Neuronal stem cell (in vitro differentiated cells): ENCODE measurements at places on chromosomes 1 and 21.
A peak's percentile ranks its signal among the peaks of the same experiment; 100 is the strongest.

DNA sequence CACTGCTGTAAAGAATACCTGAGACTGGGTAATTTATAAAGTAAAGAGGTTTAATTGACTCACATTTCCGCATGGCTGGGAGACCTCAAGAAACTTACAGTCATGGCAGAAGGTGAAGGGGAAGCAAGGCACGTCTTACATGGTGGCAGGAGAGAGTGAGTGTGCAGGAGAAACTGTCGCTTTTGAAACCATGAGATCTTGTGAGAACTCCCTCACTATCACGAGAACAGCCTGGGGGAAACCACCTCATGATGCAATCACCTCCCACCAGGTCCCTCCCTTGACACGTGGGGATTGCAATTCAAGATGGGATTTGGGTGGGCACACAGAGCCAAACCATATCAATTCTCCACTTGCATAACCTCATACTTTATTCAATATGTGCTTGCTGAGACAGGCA is 76.6 kb downstream of the GIPC2 start:
- no peak for DNase-seq

- DNase-seq, result no peak
These were observed 126.2 kb upstream of the DAB1 start for GRCh38 chr1:57550092-57550491.

DNA sequence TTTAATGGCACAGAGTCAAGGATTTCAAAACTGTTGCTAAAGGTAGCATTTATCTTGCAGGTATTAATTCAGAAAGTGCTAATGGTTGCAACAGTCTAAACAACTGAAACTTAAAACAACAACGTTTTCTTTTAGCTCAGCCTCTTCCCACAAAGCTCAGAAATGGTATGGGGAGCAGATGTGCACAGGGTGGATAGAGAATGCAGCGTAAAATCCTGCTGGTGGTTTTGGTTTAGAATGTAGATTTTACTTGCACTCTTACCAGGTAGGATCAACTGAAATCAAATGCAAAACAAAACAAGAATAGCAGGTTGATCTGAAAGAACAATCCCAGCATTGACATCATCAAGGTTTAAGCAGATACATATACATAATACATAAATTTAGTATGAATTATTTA is 3.8 kb upstream of the LRRC8C start:
- DNase-seq, result no peak

GRCh38 chr1:155773221-155773620 is 83.8 kb downstream of the GON4L start:
- DNase-seq, result no peak

GRCh38 chr1:6795203-6795602 is 9.9 kb downstream of the CAMTA1 start:
- no peak for DNase-seq

GRCh38 chr1:47927165-47927564 is 70.0 kb downstream of the TRABD2B start:
- DNase-seq, result no peak

DNA sequence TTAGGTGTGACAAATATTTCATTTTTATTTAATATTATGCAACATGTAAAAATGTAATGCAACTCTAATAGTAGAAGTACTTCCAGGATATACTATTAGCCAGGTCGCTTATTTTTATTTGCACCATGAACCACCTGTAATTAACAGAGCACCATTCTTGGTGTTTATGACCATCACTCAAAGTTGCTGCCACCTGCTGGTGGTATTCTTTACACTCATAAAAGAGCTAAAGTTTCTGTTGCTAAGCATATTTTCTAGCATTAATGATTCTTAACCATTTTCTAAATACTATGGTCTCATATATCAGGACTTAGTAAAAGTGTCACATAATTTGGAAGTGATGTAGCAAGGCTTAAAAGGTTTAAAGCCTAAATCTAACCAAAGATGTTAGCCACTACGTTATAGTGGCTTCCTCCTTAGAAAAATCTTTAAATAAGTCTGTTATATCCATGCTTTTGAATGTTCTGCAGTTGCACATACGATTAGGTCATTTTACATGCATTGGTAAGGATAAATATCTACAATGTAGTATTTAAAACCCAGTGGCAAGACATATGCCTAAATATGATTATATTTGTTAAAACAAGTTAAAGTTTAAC is 244.5 kb downstream of the NEGR1 start:
- DNase-seq, result peak; percentile 20

- DNase-seq, result no peak
These were observed 27.5 kb upstream of the COL9A2 start for GRCh38 chr1:40344597-40344996.

GRCh38 chr21:44442266-44443125 is 12.8 kb upstream of the LRRC3 start:
- DNase-seq, result no peak

DNA sequence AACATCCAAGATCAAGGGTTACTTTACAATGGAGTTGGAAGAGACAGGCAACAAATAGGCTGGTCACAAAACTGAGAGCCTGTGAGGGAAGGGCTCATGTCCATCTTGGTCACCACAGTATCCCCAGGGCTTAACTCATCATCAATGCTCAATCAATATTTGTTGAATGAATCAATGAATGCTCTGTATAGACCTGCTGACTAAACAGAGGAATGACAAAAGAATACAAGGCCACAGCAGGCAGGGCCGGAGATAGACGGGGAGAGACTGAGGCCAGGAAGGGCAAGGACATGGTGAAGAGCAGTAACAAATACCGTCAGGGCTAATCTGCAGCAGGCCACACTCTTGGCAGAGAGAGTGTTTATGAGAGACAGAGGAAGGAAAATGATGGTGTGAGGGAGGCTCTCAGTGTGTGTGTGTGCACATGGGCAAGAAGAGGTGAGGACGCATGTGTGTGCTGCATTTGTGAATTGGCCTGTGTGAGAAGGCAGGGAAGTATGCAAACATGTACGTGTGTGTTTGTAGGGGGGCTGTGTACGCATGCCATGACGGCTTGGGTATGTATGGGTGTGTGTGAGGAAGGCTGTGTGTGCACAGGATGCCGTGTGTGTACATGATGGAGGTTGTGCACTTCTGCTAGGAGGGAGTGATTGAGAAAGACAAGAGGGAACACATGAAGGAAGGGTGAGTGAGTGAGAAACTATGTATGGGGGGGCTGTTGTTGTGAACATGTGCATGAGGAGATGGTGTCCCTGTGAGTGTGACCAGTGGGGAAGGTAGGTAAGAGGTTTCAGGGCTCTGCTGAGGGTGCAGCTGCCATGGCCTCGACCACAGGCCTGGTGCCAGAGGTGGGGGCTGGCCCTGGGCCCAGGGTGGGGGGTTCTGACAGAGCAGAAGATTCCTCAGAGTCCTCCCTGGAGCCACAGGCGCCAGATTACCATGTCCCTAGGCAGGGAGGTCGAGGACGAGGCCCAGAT is 15.4 kb downstream of the AHDC1 start:
- DNase-seq, result no peak

DNA sequence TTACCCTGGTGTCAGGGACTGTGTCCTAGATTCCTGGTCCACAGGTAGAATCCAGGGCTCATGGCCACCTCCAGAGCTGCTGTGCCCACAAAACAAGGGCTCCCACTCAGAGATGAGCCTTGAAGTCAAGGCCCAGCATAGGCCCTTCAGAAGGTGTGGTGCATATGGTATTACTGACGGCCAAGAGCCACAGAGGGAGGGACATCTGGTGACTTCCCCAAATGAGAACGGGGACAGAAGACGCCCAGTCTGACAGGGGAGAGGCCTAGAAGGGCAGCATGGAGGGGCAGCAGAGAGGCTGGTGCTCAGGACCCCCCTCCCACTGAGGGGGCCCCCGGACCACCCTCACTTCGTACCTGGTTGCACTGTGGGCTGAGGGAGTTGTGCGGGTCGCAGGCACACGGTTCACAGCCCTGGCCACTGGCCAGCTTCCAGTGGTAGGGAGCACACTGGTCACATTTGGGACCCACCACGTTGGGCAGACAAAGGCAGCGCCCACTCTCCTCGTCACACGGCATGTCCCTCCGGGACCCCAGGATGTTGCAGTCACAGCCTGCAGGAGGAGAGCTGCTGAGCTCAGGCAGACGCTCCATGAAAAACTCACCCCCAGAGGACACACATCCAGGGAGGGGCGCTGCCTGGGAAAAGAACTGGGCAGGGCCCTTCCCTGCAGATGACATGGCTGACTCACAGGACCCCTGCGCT is 25.0 kb downstream of the LAMB3 start:
- no peak for DNase-seq

DNA sequence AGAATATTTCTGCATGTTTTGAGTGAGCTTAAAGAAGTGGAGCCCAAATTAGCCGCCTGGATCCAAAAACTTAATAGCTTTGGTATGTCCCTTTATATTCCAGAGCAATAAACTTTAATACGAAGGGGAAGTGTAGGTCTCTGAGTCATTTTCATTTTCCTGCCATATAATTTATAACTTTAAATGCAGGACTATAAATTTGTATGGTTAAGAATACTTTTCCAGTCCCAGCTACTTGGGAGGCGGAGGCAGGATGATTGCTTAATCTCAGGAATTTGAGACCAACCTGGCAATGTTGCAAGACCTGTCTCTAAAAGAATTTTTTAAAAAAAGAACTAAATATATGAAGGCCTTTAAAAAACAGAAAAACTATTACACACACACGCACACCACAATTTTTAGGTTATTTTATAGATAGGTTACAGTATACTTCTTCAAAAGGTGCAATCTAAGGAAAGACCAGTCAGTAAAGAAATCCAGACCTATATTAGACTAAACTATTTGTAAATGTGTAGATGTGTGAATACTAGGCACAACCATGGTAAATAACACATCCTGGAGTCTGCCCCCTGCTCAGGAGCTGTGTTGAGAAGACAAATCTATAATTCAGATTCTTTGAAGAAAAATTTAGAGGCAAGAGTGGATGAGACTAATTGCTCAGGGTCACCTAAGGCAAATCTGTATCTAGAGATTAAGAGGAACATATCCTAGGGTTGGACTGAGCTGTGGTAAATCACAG is 80.3 kb downstream of the TTC3 start:
- no peak for DNase-seq

DNA sequence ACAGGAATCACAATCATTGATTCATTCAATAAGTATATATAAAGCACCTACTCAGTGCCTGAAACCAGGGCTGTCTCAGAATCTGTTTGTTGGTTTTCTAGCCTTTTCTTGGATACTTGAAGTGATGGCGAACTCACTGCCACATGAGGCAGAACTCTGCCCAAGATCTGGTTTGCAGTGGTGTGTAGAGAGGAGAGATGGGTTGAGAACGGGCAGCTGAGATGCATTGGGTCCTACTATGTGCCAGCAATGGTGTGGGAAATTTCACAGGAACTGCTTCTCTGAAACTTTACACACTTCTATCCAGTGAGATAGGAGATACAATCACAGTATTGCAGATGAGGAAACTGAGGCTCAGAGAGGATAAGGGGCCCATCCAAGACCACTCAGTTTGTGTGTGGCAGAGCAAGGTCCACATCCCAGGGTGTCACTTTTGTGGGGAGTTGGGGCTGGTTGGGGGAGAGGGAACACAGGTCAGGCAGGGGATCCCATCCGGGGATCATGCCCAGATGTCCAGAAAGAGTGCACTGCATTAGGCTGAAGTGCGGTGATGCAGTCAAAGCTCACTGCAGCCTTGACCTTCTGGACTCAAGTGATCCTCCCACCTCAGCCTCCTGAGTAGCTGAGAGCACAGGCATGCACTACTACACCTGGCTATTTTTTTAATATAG is 83.7 kb upstream of the IFFO2 start:
- DNase-seq, result no peak

DNA sequence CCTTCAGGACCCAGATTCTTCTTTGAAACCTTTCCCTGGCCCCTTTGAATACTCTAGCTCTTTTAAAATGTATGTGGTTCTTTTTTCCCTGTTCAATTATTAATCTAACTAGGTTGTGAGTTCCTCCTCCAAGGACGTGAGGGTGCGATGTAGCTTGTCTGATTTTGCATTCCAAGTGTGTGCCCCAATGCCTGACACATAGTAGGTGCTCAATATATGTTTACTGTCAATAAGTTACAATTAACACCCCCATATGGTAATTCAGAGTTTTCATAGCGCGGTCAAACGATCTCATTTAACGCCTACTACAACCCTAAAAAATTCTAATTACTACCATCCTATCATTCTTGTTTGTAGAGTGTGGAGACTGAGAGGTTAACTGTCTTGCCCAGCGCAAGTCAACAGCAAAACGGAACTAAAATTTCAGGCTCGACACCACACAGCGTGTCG is 482 bp upstream of the MTR start:
- no peak for DNase-seq

DNA sequence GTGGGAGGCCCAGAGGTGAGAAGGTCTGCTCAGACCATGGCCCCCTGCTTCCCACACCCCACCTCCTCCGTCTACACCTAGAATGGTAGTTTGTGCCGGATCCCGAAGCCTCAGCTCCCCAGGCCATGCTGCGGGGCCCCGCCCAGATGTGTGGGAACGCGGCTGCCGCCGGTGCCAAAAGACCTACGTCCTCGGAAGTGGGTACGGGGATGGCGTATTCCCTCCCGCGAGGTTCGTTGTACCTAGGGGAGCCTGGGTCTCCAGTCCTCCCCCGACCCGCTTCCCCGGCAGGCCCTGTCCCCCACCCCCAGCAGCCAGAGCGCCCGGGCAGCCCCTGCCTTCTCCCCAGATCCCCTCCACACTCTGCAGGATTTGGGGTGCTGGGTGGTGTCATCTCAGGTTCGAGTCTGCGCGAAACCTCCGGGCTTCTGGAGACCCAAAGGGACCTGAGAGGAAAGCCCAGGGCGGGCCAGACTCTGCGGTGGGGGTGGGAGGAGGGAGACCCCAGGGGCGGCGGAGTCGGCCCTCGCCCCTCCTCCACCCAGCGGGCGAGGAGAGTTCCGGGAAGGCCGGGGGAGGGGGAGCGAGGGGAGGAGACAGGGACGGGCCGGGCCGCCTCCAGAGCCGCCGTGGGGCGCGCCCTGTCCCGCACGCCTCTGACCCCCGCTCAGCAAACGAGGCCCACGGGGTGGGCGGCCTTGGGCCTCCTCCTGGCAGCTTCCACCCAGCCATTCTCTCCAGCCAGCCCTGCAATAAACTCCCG is 6.2 kb upstream of the PRDM16 start:
- no peak for DNase-seq

GRCh38 chr1:166069390-166069789 is 97.4 kb downstream of the FAM78B start:
- peak; percentile 52 for DNase-seq

DNA sequence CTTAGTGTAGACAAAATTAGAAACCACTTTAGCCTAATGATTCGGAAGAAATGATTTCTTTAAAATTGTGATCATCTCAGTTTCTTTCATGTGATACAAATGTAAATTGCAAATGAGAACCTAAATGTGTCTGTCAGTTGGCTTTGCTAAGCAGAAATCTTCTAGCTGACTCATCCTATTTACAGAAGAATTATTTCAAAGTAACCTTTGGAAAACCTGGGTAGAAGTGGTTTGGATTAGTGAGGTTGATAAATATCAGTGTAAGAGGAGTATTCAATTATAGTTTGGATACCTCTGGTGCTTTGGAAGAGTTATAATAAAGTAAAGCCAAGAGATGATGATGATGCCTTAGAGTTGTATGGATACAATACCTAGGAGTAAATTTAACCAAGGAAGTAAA is 37.4 kb downstream of the CC2D1B start:
- DNase-seq, result no peak

- no peak for DNase-seq
These were observed 55.5 kb upstream of the DNAJC6 start for GRCh38 chr1:65253800-65254319.
